Stimulated activated CD8-positive, alpha-beta memory T cell treated with anti-CD3 and anti-CD28 coated beads, Interleukin-7, amount 100 ng/mL, for 48 hours (primary cell): ENCODE measurements at places on chromosomes 3 and 15.

DNA sequence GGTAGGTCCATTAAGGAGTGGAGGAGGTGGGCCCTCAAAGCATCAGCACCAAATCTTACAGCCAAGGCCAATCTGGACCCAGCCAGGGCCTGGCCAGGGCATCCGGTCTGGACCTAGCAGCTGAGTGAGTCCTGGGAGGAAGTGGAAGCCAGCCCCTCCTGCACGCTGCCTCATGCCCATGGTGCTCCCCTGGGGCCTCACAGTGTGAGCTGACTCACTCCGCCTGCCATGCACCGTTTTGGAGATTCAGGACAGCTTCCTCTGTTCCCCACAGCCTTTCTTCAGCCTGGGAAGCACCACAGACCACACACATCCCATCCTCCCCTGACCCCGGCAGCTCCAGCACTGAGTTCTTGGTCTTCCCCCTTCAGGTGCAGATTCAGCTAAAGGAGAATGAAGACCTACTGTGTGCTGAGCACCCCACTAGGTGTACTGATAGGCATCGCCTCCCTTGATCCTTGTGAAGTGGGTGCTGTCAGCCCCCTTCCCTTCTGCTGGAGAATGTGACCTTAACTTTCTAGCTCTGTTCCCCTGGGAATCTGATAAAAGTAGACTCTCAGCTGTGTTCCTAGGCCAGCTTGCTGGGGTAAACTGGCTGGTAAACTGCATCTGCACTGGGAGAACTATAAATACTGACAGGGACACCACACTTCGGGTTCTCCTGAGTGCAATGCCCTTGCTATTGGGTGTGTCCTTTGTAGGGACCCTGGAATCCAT is 36.8 kb upstream of the SEC13 start:
- no peak for DNase-seq

GRCh38 chr15:70382762-70383458 is 285.2 kb upstream of the TLE3 start:
- DNase-seq, result no peak

DNA sequence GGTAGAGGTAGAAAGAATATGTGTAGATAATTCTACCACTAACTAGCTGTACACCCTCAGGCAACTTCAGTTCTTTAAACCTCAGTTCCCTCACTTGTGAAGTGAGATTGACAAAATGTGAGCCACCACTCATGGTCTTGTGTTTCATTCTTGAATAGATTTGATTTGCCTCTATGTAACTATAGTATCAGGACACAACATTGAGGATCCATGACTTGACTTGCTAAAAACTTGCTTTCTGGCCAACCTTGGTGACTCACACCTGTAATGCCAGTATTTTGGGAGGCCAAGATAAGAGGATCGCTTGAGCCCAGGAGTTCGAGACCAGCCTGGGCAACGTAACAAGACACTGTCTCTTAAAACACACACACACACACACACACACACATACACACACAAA is 115.8 kb upstream of the FLNB start:
- no peak for DNase-seq

- DNase-seq, result no peak
Measured at GRCh38 chr3:190973771-190974170, 111.3 kb upstream of the GMNC start.

DNA sequence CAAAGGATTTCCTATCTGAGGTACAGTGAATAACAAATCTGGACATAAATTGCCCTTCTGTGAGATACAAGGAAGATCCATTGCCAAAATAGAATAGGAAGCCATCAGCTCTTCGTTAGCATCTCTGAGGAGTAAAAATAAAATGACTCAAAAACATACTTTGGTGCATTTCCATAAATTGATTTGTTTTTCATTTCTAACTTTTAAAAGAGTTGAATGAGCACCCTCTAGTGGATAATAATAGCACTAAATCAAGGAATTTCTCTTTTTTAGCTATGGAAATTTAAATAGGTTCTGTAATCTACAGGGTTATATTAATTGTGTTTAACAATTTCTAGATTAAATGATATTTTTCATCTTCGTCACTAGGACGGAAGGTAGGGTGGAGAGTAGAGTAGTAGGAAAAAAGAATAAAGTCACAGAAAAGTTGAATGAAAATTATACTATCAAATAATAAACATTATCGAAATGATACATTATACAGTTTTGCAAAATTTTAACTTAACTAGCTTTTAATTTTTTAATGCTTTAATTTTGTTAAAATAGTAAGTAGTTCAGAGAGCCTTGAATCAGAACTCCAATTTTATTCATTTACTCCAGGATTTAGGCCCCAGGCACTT is 6.4 kb downstream of the NSUN3 start:
- DNase-seq, result no peak

DNA sequence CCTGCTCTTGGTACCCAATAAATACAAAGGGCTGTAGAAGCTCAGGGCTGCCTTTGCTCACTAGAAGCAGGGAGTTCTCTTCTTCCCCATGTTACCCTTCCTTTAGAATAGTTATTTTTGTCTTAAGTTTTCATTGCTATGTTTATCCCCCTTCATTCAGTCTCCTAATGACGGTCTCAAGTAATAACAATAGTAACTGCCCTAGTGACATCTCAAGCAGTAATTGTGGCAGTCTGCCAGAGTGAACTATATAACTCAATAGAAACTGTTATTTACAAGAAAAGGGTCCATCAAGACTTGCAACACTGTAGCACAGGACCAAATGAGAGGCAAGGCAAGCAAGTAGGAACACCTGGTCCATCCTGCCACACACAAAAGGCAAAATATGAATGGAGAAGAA is 32.5 kb upstream of the SIN3A start:
- DNase-seq, result no peak

- no peak for DNase-seq
Measured at GRCh38 chr15:96058103-96058851, 272.2 kb upstream of the NR2F2 start.

- no peak for DNase-seq
Measured at GRCh38 chr15:67401336-67401735, 119.6 kb upstream of the C15orf61 start.

DNA sequence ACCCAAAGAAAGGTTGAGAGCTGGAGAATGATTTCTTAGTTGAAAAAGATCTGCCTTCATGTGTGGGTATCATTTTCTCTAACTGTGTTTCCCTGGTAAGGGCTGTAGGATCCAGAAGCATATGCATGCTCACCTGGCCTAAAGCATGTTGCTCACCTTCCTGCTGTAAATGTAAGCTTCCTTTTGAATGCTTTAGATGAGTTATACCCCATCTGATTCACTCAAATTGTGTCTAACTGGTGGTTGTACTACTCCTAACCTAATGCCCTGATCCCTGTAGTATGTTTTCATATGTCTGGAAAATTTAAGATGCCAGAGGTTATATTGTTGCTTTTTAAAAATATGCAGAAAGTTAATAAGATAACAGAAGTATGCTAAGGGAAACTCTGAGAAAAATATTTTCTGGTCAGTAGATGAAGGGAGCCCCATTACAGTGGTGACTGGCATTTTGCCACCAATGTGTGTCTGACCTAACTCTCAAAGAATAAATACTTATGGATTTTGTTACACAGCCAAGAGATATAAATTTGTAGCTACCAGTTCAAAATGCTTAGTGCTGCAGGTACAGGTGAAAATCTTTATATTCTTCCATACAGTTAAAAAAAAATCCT is 7.7 kb downstream of the FILIP1L start:
- DNase-seq, result no peak

GRCh38 chr15:37002041-37002672 is 98.2 kb downstream of the MEIS2 start:
- no peak for DNase-seq

- DNase-seq, result no peak
Measured at GRCh38 chr3:147415874-147416273, 6.7 kb downstream of the ZIC1 start.

- DNase-seq, result no peak
Measured at GRCh38 chr3:171384101-171384891, 75.9 kb downstream of the TNIK start.

DNA sequence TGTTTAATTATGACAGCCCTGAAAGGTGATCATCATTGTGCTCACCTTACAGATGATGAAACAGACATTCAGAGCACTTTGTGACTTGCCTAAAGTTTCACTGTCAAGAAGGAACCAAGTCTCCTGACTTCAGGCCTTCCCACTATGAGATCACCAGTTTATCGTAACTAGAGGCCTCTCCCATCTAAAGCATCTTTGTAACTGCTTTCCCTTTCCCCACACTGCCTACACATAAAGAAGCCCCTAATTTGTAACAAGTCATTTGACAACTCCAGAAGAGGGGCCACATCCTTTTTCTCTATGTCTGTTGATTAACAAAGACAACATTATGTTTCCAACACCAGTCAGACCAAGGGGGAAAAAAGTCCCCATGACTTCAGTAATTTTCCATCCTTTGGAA is 1.1 kb downstream of the KLHL6 start:
- DNase-seq, result no peak

DNA sequence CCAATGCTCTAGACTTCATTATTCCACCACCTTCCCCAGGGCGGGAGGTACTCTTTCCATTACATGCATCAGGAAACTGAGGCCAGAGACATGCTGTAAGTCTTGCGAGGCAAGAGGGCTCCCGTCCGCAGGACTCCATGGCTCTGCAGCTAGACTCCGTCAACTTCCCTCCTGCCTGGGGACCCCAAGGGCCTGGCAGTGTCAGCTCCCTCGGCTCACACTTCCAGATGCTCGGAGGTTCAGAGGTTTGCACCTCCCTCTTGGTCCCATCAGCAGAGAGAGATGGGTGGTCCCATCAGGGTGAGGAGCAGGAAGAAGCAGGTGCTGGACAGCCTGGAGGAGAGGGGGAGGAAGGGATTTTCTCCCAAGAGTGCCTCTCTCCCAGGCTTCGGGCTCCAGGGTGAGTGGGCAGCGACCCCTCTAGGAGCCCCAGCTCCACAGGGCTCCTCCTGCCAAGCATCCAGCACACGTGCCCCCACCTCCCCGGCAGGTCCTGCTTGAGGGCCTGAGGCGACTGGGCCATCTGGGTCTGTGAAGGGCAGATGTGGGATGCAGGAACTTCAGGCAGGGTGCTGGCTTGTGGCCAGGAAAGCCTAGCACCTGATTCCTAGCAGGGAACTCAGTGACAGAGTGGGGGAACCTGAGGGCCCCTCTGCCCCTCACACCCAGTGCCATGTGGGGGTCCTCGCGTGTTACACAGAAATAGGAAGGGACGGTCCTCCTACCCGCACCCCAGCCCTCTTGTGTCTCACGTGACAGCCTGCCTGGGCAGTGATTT is 9.3 kb downstream of the PAK6 start:
- no peak for DNase-seq

GRCh38 chr3:115638991-115639390 is 15.7 kb downstream of the GAP43 start:
- no peak for DNase-seq

- no peak for DNase-seq
Measured at GRCh38 chr15:50107591-50108408, 11.2 kb downstream of the ATP8B4 start.

DNA sequence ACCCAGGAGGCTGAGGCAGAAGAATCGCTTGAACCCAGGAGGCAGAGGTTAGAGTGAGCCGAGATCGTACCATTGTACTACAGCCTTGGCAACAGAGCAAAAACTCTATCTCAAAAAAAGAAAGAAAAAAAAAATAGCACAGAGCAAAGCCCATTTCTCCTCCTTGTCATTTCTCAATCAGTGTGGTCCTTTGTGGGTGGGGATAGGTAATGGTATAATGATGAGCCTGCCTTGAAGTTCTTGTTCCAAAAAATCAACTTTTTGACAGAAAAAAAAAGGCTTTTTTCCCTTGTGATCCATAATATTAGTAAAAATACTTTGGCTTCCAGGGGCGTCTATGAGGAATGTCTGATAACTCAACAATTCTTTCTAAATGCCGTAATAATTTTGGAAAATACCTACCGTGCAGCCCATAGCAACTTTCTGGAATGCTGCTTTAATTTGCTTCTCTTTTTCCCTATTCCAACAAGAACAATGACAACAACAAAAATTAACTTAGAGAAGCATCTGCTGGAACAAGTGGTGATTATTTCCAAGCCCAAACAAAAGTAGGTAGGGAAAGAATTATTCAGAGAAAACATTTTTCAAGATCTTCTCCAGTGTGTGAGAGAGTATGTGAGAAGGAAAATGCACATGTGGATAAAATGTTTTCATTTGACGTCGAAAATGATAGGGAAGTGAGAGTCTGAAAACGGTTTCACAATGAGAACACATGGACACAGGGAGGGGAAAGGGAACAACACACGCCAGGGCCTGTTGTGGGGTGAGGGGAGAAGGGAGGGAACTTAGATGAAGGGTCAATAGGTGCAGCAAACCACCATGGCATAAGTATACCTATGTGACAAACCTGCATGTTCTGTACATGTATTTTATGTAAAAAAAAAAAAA is 337.8 kb downstream of the RBMS3 start:
- DNase-seq, result no peak

DNA sequence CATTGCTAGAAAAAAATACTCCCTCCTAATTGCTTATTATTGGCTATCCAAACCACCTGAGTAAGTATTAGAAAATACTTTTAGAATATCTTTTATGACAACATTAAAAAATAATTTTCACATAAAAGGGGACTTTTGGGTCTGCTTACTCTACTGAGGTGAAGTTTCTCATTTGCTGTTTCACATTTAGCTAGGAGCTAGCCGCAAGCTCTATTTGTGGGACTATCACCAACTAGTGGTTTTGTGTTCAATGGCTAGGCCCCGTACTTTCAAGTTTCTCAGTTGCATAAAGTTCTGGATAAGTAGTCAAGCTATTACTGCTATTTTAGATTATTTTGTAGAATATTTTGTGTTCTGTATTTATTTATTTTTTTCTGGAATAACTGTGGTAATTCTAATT is 244.2 kb upstream of the SLITRK3 start:
- DNase-seq, result no peak

- DNase-seq, result no peak
Measured at GRCh38 chr3:127220497-127220896, 27.6 kb downstream of the PRR23E start.

GRCh38 chr3:172553526-172554252 is 30.5 kb upstream of the TNFSF10 start:
- DNase-seq, result no peak

DNA sequence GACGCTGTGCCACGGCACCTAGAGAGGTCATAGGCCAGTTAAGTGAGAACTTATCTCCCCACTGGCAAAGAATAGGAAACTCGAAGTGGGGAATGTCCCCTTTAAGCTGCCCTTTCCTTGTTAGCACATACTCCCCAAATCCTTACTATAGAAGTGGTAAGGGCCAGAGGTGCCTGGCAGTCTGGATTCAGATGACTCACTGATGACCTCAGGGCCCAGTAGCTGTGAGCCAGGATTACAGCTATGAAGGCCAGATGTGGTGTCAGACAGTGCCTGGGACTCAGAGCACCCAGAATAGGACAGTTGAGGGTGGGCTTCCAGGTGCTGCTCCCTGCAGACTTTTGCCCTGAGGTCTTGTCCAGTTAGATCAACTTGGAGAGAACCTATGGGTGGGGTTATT is 37.7 kb downstream of the PDIA5 start:
- no peak for DNase-seq

DNA sequence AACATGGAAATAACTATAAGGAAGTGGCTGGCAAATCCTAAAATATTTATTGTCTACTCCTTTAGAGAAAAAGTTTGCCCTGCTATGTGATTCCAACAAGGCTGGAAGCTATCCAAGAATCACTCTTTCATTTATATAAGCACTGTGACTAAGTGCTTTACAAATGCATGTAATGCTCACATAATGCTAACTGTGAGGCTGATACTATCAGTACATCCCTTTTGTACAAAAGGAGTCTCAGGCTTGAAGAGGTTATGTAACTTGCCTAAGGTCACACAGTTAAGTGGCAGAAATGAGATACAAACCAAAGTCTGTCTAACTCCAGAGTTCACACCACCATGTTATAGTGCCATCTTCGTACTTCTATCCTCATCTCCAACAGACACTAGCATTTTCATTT is 17.0 kb downstream of the TOPBP1 start:
- DNase-seq, result no peak
